Psoas muscle (tissue), 8 donors: ENCODE measurements at places on chromosomes 5 and 9. TPM values are rescaled to one million over a fixed set of nuclear protein-coding genes. Genes with fewer than 3 reads are reported as not detected.

- H3K4me3 ChIP-seq, result no peak overlapping the region
- H3K4me1 ChIP-seq, result peaks cover 7% of the 10 kb centered on the region
- DNase-seq, result no peak
- H3K36me3 ChIP-seq, result no peaks in the 10 kb centered on the region
- no peak overlapping the region for H3K27ac ChIP-seq
Observed at GRCh38 chr9:122336189-122336588, 34.6 kb upstream of the PTGS1 start.

DNA sequence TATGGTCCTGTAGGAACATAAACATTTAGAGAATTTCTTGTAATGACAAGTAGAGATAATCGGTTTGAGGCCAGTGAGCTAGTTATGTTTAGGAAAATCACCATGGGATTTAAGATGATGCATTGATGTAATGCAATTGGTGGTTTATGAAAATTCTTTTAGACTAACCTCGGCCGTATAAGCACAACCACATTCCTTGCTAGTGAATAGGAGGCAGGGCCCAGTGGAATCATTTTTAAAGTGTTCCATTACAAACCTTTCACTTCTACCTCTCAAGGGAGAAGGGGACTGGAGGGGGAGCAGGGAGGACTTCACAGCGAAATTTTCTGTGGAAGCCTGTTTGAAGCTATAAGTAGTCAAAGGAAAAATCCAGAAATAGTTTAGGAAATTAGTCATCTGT lies 71.8 kb upstream of the NFIL3 start:
- H3K36me3 ChIP-seq, result no peaks in the 10 kb centered on the region
- H3K4me1 ChIP-seq, result no peaks in the 10 kb centered on the region
- DNase-seq, result no peak
- no peak overlapping the region for H3K4me3 ChIP-seq

GRCh38 chr9:81537964-81538363 lies 151.4 kb downstream of the TLE1 start:
- H3K36me3 ChIP-seq, result no peaks in the 10 kb centered on the region
- peak overlapping the region; percentile 75 for H3K27ac ChIP-seq
- no peaks in the 10 kb centered on the region for H3K27me3 ChIP-seq
- no peak for DNase-seq

DNA sequence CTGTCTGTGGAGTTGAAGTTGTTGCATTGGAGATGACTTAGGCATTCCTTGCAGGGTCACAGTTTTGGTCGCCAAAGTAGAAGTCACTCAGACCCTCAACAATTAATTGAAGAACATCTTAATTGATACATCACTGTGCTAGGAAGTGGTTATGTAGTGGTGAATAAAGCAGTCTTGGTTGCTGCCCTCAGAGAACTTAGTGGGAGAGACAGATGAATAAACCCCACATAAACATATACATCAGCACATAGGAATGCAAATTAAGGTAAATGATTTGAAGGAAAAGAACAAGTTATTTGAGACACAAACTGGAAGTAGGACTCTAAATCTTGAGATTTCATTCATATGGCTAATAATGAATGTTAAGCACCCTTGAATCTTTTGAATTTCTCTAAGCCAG lies 25.7 kb downstream of the FAM174A start:
- no peaks in the 10 kb centered on the region for H3K36me3 ChIP-seq
- H3K27ac ChIP-seq, result no peak overlapping the region
- H3K4me3 ChIP-seq, result no peak overlapping the region
- H3K27me3 ChIP-seq, result no peaks in the 10 kb centered on the region
- H3K4me1 ChIP-seq, result no peaks in the 10 kb centered on the region

DNA sequence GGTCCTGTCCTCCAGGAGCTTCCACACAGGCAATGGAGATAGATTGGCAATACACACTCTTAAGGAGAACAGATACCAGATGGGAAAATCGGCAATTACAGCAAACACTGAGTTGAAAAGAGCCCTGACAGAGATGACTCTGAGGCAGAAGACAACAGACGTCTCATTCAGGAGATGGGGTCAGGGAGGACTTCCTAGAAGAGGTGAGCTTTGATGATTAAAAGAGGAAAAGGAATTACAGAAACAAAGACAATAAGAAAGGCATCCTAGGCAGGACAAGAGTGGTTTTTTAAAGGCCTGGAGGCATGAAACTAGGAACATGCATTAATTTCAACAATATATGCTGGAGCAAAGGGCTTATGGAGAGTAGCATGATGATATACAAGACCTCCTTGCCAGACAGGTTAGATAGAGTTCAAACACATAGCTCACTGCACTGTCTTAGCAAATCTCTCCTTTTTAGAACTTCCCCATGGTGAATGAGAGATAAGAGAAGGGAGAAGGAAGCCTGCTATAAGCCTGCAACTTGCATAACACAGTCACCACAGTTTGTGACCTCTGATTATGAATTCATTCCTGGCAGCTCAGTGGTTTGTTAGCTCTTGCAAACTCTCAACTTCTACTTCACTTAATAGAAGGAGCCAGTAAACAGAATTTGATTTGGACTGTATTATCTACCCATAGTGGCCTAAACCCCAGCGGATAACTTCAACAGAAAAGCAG lies 48.5 kb downstream of the SIL1 start:
- peaks cover 36% of the 10 kb centered on the region for H3K4me1 ChIP-seq
- no peak overlapping the region for H3K27ac ChIP-seq
- no peaks in the 10 kb centered on the region for H3K27me3 ChIP-seq
- no peak overlapping the region for H3K4me3 ChIP-seq
- no peaks in the 10 kb centered on the region for H3K36me3 ChIP-seq
- no peak for DNase-seq

DNA sequence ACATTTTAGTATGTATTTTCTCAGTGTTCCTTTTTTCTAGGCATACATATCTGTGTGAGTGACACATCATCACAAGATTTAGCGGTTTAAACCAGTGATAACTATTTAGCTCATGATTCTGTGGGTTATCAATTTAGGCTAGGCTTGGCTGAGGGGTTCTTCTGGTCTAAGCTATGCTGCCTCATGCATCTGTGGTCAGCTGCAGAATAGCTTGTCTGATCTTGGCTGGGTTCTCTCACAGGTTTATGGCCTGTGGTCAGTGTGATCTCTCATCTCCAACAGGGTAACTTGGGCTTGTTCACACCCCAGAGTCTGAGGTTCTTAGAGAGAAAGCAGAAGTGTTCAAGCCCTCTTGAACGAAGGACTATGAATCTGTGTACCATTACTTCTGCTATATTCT lies 363.3 kb downstream of the KDM4C start:
- no peak overlapping the region for H3K4me3 ChIP-seq
- H3K36me3 ChIP-seq, result no peaks in the 10 kb centered on the region
- H3K27ac ChIP-seq, result no peak overlapping the region
- H3K4me1 ChIP-seq, result peaks cover 20% of the 10 kb centered on the region
- H3K27me3 ChIP-seq, result no peaks in the 10 kb centered on the region
- DNase-seq, result no peak

DNA sequence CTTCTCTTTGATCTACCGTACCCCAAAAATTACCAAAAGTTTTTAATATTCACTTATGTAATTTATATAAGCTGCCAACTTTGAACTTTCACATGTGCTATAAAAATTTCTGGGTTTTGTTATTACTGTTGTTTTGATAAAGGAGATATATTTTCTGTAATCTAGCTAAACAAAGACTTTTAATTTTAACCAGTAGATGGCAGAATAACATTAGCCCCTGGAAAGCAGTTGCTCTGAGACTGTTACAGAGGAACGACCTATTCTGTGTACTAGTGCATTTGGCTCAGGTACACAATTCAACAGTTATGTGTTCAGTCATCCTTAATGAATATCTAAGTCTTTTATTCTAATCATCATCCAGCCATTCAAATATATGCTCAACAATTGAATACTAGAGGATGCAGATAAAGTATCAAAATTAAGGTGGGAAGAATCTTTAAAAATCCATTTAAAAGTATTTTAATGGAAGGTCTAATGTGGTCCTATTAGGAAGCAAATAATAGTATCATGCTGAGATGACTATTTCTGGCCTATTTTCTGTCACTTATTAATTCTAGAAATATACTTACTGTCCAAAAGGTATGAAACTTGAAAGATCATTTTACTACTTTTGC lies 8.6 kb downstream of the KLHL9 start:
- no peaks in the 10 kb centered on the region for H3K36me3 ChIP-seq
- H3K27me3 ChIP-seq, result no peaks in the 10 kb centered on the region
- peaks cover 41% of the 10 kb centered on the region for H3K4me1 ChIP-seq
- no peak overlapping the region for H3K27ac ChIP-seq
- DNase-seq, result no peak
- no peak overlapping the region for H3K4me3 ChIP-seq

GRCh38 chr5:175582697-175583096 lies 75.2 kb upstream of the HRH2 start:
- no peak for DNase-seq
- H3K4me1 ChIP-seq, result no peaks in the 10 kb centered on the region
- H3K36me3 ChIP-seq, result no peaks in the 10 kb centered on the region
- no peak overlapping the region for H3K4me3 ChIP-seq
- no peak overlapping the region for H3K27ac ChIP-seq
- peaks cover 6% of the 10 kb centered on the region for H3K27me3 ChIP-seq

DNA sequence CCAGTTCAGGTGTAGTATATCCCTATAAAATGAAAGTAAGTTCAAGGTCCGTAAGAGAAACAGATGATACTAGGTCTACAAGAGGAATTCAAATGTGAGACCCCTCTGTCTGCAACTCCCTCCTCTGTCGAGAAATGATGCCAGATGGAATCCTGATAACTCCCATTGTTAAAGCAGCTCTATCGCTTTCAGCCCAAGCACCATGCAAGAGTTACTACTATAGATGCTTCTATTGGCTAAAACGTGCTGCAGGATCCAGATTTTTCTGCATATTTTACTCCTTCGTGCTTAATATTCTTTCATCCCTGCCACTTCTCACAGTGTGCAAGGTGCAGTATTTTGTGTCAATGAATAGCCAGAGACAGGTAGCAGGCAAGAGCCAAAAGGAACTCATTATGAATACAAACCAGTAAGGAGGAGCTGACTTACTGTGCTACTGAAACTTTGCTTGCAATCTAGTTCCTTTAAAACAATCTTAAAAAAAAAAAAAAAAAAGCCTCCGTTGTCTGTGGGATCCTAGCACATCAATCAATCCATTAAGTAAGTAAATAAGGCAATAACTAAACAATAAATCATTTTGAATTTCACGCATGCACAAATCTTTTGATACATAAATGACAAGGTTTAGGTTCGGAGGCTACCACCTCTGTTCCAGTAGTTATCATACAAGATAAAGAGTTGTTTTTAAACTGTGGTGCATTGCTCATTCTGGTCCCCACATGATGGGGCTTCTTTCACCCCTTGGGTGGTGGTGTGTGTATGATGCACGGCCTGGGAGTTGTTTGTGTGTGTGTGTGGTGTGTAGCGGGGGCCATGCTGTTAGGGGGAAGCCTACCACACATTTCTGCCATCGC lies 151.1 kb upstream of the MPDZ start:
- no peak for DNase-seq
- H3K4me3 ChIP-seq, result peak overlapping the region; percentile 17
- peaks cover 25% of the 10 kb centered on the region for H3K4me1 ChIP-seq
- H3K27me3 ChIP-seq, result no peaks in the 10 kb centered on the region
- no peaks in the 10 kb centered on the region for H3K36me3 ChIP-seq

DNA sequence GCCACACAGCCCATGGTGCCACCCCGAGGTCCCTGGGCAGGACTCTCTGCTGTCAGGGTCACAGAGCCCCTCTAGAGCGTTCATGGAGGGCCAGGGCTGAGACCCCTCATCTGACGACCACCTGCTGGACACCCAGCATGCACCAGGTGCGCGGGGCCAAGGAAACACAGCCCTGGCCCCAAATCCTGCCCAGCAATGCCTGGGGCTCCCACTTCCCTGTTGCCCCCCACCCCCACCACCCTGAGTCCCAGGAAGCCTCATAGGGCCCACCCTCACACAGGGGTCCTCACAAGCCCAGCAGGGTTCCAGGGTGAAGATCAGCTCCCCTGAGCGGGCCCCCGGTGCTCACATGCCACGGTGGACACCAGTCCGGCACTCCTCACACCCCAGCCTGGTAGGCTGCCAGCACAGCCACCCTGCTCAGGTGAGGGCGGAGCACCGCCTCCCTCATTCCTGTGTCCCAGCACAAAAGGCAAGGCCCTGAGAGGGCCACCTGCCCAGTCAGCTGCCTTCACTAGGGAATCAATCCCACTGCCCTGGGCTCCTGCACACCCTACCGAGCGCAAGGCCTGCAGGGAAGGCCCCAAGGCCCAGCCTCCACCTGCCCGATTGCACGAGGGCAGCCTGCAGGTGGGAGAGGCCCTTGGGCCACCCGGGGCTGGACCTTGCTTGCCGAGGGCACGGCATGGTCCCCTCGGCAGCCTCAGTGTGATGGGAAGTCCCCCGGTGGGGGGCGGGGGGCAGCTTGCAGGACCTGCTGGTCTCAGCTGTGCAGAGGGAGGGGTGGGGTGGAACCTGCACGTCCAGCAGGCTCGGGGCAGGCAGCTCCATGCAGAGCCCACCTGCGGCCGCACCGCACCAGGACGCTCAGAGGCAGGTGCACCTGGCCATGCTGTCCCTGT lies 56.4 kb upstream of the UBAC1 start:
- H3K4me1 ChIP-seq, result peaks cover 15% of the 10 kb centered on the region
- H3K36me3 ChIP-seq, result no peaks in the 10 kb centered on the region
- H3K27ac ChIP-seq, result no peak overlapping the region
- no peak for DNase-seq

- H3K36me3 ChIP-seq, result no peaks in the 10 kb centered on the region
- no peak overlapping the region for H3K4me3 ChIP-seq
- peaks cover 2% of the 10 kb centered on the region for H3K27me3 ChIP-seq
- no peak overlapping the region for H3K27ac ChIP-seq
- no peaks in the 10 kb centered on the region for H3K4me1 ChIP-seq
Observed at GRCh38 chr5:147998704-147999103, 65.1 kb upstream of the SPINK5 start.

GRCh38 chr9:73026375-73026774 lies 73.5 kb upstream of the ALDH1A1 start:
- no peak for DNase-seq
- no peaks in the 10 kb centered on the region for H3K36me3 ChIP-seq
- no peaks in the 10 kb centered on the region for H3K4me1 ChIP-seq

DNA sequence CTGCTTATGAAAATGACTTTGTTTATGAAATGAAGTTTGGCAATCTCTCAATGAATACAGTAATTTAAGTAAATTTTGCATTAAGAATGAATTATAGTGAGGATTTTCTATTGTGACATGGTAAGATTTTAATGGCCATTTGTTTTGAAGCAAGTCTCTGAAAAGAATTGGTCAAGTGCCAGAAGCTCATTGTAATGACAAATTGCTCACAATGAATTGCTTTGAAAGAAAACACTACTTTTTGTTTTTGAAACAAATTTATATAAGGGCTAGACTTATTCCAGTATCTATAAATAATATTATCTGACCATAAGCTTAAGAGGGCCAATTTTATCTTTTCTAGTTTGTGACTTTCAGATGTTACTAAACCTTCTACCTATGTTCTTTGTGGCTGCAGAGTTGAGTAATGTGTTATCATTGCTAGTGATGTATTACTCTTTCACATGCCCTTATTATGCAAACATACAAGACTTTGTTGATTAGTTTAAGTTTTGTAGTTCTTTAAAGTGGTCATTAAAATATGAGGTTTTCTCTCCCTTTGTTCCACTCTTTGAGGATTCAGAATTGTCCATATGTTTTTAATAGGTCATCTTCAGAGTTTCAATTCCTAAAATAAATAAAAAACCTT lies 93.0 kb upstream of the ZNF608 start:
- H3K4me3 ChIP-seq, result no peak overlapping the region
- H3K4me1 ChIP-seq, result no peaks in the 10 kb centered on the region
- H3K36me3 ChIP-seq, result no peaks in the 10 kb centered on the region
- no peaks in the 10 kb centered on the region for H3K27me3 ChIP-seq
- no peak for DNase-seq

Gene NMUR2
- total RNA-seq, result not detected

Gene NR5A1
- not detected for total RNA-seq

Gene SPINK6
- total RNA-seq, result not detected

Gene SVEP1
- 12.2 TPM for total RNA-seq

Gene SGCD
- 28.4 TPM for total RNA-seq

Gene CYLC2
- not detected for total RNA-seq
